Thyroid gland (tissue), 4 donors: ENCODE measurements at places on chromosomes 16 and 17.

- DNase-seq, result no peak
These were observed 475.9 kb downstream of the HS3ST3B1 start for GRCh38 chr17:14776791-14777190.

DNA sequence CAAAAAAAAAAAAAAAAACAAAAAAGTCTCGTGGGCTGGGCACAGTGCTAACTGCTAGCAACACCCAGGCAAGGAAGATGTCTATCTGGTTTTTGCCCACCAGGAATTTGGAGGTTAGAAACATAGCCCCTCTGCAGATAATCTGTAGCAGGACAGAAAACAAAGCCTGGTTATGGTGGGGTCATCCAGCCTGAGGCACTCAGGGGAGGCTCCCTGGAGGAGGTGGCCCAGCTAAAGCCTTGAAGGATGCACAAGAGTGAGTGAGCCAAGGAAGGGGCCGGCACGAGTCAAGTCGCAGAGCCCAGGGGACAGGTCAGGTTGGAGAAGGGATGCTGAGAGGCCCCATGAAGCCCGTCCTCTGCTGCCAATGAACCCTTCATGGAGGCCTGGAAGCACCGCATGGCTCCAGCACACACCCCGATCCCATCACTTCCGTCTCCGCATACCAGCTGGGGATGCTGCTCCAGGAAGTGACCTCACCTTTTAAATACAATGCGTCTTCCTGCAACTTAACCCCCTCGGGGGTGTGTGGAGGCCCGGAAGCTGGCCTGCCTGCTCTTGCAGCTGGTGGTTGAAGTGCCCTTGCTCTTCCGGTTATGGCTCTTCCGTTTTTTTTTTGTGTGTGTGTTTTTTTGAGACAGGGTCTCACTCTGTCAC, 86.5 kb downstream of the ENGASE start:
- no peak for DNase-seq

DNA sequence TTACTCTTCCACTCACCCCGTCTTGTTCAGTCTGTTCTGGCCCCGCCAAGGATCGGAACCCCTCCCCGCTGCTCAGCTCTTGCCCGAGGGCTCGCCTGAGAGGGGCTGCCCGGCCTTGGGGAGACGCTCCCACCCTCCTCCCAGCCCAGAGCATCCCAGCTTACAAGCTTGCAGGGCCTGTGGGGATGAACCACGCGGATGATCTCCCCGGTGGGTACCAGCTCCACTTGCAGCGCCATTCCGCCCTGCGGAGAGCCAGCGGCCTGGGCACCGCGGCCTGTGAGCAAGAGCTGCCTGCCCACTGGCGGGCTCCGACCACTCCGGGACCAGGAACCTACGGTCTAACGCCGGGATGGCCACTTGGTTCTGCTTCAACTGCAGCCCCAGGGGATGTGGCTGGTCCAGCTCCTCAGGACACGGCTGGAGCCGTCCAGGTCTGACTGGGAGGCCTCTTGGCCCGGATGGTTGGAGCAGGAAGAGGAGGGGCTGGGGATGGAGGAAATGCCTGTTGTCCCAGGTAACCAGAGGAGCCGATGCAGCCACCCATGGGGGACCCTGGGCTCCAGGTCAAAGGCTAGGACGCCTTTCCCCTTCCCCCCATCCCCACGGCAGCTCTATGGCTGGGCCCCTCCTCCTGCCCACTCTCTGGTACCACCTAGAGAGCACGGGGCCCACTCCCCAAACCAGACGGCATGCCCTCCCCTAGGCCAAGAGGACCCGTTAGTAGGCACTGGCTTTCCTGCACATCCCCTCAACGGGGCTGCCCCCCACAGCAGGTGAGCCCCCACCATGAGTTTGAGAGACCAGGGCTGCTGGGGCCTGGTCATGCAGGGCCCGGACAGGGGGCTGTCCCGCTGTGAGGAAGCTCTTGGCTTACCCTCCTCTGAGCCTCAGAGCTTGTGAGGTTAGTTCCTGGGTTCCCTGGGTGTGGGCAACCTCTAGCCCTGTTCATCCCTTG, at the start of gene MYO1C:
MYO1C (minus strand) TSS at position 438 of the 958 bp plus-strand sequence; CDS start at position 239, 199 bp downstream.
- peak; percentile 86 for DNase-seq

GRCh38 chr16:69217433-69217832, 30.5 kb downstream of the SNTB2 start:
- no peak for DNase-seq

DNA sequence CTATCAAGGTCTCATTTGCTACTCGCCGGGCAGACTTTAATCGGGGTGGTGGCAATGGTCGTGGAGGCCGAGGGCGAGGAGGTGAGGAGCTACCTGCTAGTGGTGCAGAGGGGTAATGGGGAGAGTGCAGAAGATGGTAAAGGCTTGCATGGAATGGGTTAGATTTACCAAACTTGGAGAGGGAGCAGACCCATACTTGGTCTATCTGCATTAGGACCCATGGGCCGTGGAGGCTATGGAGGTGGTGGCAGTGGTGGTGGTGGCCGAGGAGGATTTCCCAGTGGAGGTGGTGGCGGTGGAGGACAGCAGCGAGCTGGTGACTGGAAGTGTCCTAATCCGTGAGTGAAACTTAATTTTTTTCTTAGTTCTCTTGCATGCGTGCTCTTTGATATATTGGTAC, 10.1 kb downstream of the FUS start:
- no peak for DNase-seq

DNA sequence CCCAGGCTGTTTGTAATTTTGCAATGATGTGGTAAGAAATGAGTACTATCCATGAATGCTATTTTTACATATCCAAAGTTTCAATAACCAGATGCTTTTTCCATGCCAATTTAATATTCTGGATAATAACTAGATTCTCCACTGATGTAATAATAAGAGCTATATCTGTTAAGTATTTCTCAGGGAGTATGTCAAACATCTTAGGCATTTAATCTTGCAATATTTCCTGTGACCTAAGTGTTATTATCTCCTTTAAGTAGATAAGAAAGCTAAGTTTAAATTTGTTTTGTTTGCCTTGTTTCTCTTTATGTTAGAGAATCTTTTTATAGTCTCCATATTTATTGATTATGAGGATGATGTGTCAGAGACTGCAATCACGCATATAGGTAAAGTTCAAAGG, 32.3 kb upstream of the HS3ST3A1 start:
- no peak for DNase-seq

GRCh38 chr17:38717139-38717745, 12.2 kb downstream of the MLLT6 start:
- no peak for DNase-seq

DNA sequence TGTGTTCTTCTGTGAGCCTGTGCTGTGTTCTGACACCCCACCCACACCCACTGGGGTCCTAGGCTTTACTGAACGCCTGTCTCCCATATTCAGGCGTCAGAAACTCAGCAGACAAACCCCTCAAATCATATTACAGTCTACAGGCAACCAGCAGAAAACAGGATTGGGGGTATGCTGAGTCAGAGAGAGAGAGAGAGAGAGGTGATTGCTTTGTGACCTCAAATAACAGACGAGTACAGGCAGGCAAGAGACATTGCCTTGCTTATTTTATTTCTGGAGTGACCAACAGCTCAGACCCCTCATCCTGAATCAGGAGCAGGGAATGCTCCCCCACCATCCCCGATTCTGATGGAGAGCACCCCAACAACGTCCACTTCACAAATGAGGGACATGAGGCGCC, 473.9 kb downstream of the PMP22 start:
- no peak for DNase-seq

- DNase-seq, result no peak
These were observed 21.6 kb upstream of the CACNG5 start for GRCh38 chr17:66813296-66813695.

- DNase-seq, result no peak
These were observed 669 bp upstream of the CRISPLD2 start for GRCh38 chr16:84818989-84819643.

GRCh38 chr17:27667656-27668487, 36.9 kb downstream of the LGALS9 start:
- DNase-seq, result no peak

DNA sequence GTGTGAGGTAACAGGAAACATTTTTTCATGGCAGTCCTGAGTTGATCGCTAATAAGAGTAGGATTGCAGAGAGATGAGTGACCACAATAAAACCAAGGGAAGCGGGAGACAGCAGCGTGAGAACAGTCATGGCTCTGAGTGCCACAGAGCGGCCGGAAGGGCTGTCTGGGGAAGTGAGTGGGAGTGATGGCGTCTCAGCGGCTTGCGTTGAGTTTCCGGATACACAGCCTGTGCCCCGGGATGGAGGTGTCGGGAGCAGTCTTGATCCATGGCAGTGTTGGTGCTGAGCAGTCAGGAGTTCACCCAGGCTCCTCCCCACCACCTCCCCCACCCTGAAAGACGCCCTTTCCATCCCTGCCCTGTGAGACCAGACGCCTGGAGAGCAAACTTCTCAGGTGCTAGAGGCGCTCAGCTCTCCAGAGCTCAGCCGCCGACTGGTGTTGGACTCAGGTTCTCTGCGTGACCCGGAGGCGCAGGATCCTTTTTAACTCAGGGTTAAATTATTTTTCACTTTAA, 59.8 kb downstream of the BANP start:
- DNase-seq, result no peak

DNA sequence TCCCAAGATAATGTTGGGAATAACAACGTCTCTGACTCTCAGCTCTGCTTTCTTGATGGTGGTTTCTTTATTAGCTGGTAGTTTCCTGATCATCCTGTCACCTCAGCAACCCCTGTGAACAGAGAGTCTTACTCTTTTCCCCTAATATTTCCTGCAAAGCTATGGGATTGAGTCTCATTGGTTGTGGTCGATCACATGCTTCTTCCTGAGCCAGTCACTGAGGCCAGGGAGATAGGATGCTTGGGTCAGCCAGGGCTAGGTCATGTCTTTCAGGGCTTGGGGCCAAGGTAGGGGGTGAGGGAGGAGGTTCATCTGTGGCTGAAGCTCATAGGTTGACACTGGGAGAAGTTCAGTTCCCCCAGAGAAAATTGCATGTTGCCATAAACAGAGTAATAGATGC, 114.3 kb downstream of the ABCC1 start:
- DNase-seq, result no peak

DNA sequence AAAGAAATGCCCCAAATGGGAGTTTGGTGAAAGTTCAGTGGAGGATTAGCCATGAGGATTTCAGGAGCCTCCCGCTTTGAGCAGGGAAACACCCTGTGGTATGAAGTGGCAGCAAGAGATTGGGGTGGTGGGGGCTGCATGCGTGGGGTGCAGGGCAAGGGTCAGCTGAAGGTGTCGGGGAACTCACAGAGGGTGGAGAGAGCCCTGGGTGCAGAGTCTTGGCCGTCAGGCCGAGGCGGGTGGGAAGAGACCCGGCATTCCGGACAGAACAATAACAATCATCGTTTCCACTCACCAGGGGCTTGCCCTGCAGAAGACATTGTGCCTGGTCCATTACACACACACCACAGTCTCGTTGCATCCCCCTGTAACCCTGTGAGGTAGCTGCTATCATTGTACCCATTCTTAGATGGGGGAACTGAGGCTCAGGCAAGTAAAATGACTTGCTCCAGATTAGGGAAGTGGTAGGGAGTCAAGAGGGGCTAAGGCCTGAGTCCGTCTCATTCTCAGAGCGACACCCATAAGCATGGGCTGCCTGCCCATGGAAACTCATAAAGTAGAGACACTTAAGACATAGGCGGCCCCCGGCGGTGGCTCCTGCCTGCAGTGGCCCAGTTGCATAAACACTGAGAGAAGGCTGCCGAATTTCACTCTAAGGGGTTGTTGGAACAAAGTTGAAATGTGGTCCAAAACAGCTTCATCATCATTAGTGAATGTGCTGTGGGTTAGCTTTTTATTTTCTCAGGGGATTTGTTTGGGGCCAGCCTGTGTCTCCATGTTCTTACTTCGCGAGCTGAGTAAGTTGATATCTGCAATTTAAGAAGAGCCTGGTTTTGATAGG, 93.3 kb downstream of the CMIP start:
- no peak for DNase-seq

DNA sequence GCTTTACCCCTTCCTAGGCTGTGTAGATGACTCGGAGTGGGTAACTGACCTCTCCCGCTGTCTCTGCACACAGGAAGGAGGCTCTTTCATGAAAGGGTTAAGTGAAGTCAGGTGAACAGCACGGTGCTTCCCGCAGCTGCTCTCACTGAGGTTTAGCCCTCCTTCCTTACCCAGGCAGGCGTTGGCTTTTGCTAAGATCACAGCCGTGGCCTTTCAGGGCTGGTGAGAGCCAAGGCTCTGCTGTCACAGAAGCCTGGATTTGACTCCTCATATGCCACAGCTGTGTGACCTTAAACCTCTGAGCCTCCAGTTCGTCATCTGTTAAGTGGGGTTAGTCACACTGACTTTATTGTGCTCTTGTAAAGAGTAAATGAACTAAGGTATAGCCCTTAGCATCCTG, 90.9 kb upstream of the PLCG2 start:
- no peak for DNase-seq

DNA sequence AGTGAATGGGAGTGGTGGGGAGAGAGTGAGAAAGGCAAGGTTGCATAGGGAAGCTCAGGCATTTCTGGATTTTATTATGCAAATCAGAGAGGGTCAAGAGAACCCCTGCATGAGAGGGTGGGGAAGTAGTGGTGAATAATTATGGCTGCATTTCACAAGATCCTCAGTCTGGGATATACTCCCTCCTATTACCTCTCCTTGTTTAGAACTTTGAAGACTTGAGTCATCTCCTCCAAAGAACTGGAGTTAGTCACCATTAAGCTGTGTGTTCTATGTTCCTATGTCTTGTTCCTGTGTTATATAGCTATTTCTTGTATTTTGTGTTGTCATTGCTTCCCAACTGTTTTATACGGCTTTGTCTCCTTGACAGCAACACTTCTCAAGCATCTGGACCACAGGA, 18.4 kb downstream of the SOX9 start:
- DNase-seq, result no peak

DNA sequence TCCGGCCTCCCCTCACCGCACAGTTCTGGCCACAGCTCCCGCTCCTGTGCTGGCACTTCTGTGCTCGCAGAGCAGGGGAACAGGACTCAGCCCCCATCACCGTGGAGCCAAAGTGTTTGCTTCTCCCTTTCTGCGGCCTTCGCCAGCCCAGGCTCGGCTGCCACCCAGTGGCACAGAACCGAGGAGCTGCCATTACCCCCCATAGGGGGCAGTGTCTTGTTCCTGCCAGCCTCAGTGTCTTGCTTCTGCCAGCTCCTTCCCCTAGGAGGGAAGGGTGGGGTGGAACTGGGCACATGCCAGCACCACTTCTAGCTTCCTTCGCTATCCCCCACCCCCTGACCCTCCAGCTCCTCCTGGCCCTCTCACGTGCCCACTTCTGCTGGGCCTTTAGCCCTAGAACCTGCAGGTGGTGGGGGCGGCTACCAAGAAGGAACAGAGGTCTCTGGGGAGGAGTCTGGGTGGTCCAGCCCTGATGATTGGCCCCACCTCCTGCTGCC, 645 bp upstream of the ELMO3 start:
- peak; percentile 79 for DNase-seq

DNA sequence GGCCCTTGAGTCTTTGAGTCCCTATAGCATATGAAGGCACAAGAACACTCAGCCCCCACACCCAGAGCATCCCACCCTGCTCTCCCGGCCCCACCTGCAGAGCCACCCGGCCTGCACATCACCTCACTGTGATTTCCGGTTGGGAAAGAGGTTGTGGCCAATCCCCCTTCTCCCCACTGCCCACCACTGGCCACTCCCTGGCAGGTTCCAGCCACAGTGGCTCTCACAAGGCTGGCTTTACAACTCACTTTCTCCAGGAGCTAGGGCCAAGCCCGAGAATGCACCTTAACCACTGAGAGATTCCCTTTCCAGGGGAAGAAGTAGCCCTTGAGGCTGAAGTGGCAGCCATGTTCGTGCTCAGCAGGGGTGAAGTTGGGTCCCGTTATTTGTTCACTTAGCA, 123.9 kb downstream of the C16orf78 start:
- DNase-seq, result no peak

- DNase-seq, result peak; percentile 74
These were observed 10.6 kb downstream of the ZFHX3 start for GRCh38 chr16:73037331-73037745.

GRCh38 chr16:23567602-23568001, 10.1 kb downstream of the UBFD1 start:
- DNase-seq, result no peak
